NCI-H345 (cell line): ENCODE measurements at places on chromosomes 3 and 15.
A peak's percentile ranks its signal among the peaks of the same experiment; 100 is the strongest.

DNA sequence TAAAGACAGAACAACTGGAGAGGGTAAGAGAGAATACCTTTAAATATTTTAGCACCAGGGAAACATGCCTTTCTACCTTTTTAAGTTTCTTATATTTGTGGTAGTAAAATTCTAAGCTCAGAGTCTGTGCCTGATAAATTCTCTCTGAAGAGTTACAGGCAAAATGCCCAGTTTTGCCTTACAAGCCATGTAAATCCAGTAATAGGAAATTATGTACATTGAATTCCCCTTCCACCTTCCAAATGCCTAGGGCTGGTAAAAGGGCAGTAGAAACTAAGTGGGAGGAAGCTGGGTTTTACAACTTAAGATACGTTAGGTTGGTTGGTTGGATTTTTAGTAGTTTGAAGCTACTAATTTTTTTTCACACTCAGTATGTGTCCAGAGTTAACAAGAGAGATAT lies 43.1 kb upstream of the TP63 start:
- DNase-seq: no peak

DNA sequence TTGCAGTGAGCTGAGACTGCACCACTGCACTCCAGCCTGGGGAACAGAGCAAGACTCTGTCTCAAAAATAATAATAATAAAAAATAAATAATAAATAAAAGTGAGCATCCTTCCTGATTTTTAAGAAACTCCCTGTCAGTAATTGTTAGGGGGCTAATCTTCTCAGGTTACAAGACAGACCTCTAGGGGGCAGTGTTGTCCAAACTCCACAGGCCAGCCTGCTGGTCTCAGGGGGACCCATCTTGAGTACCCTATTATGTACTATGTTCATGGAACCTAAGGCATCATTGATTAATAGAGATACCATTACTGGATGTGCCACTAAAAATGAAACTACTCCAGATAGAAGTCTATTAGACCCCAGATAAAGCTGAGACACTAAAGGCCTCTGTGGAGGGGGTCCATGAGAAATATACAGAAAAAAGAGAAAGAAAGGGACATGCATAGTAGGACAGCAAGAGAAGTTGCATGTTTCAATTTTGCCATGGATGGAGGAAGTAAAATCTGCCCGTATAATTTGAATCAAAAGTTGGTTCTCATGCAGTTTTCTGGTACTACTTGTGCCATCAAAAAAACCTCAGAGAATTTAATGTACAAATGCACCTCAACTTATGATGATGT lies 85.5 kb upstream of the CDV3 start:
- DNase-seq: no peak

- no peak for DNase-seq
Measured at GRCh38 chr15:74376226-74376625, 8.8 kb upstream of the CYP11A1 start.

DNA sequence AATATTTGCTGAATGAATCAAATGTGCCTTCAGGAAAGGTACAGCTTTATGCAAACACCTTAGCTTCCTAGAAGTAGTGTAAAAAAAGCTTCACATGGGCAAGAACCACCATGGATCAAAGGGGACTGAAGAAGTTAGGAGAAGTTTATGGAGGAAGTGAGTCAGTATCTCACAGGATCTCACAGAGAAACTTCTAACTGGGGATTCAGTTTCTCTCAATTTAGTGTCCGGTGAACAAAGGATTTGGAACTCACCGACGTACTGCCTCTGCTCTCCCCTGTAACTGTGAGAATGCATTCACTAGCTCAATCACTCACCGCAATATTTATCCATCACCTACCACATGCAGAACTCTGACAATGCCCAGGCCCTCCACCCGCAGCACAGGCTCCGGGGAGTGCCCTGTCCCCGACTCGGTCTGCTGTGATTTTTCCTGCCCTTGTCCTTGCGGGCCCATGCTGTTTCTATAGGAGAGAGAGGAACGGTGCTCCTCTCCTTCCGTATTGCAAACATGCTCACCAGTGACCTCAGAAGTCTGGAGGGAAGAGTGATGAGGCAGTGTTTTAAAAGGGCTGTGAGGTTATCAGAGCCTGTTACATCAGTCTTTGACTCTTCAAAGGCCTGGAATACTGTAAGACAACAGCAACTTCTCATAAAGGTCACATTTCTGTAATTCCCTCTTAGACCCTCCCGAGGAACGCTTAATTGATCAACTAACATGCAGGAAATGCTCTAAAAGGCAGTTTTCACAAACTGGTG lies 222.5 kb upstream of the ICE2 start:
- DNase-seq: no peak

DNA sequence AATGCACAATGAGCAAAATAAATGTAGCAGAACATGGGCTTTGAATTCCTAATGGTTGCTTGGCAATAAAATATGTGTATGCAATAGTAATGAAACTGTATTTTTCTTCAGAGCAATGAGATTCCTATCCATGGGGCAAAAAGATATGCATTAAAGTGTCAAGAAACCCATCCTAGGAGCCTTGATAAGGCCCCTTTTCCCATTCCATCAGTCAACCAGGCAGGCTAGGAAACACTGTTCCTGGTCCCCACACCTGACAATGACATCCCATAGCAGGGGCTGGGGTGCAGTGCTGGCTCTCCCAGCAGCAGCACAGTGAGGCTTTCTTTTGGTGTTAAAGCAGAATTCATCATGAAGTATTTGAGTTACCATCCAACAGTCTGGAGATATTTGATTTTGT lies 113.3 kb upstream of the AGTR1 start:
- DNase-seq: no peak

DNA sequence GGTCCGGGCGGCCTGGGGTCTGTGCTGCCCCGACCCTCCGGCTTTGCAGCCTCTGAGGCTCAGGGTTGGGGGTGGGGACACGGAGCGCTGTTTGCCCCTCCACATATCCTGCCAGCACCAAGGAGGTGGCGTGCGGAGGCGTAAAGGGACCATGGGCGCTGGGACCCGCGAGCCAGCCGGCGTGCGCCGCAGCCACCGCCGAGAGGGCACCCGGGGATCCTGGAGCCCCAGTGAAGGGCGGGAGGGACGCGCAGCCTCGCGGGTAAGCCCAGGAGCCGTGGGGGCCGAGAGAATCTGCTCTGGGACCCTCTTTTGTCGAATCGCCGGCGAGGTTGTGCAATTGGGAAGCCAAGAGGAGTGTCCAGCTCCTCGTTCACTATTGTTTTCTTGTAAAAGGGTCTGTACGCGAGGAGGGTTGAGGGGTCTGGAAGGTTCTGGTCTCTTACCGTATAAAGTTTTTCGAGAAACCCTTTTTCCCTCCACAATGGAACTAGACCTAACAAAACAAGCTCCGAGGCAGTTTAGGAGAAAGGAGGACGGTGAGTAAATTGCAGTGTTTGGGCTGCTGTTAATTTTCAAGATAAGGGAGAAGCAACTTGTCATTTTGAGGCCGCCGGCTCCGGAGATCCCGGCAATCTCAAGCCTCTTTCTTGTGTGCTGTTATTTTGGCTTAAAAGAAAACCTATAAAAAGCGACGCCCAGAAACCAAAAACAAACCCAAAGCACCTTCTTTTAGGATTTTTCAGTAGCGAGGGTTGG lies 29.9 kb upstream of the ST3GAL6 start:
- DNase-seq: no peak

DNA sequence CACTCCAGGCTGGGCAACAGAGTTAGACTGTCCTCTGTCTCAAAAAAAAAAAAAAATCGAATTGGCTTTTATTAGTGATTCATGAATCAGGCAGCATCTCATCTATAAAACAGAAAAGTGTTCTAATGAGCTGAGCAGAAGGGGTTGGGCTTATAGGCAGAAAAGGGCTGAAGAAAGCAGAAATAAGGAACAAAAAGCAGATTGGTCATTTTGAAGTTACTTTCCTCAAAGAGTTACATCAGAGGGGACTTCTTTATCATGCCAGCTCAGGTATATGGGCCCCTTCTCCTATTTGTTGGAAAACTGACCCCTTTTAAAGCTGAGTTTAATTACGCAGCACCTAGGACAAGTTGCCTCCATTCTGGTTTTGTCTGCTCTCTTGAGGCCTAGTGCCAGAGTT lies 722 bp upstream of the POGLUT1 start:
- no peak for DNase-seq

- DNase-seq: no peak
Measured at GRCh38 chr15:65952391-65953053, 83.2 kb downstream of the RAB11A start.

- DNase-seq: no peak
Measured at GRCh38 chr3:138625707-138626365, 17.3 kb downstream of the FAIM start.

GRCh38 chr3:173869766-173870165 lies 472.2 kb downstream of the NLGN1 start:
- no peak for DNase-seq

GRCh38 chr3:100972867-100973266 lies 20.4 kb downstream of the ABI3BP start:
- DNase-seq: no peak

- no peak for DNase-seq
Measured at GRCh38 chr3:128446821-128447220, 19.9 kb downstream of the DNAJB8 start.

- no peak for DNase-seq
Measured at GRCh38 chr3:44048949-44049348, 192.7 kb upstream of the TOPAZ1 start.

DNA sequence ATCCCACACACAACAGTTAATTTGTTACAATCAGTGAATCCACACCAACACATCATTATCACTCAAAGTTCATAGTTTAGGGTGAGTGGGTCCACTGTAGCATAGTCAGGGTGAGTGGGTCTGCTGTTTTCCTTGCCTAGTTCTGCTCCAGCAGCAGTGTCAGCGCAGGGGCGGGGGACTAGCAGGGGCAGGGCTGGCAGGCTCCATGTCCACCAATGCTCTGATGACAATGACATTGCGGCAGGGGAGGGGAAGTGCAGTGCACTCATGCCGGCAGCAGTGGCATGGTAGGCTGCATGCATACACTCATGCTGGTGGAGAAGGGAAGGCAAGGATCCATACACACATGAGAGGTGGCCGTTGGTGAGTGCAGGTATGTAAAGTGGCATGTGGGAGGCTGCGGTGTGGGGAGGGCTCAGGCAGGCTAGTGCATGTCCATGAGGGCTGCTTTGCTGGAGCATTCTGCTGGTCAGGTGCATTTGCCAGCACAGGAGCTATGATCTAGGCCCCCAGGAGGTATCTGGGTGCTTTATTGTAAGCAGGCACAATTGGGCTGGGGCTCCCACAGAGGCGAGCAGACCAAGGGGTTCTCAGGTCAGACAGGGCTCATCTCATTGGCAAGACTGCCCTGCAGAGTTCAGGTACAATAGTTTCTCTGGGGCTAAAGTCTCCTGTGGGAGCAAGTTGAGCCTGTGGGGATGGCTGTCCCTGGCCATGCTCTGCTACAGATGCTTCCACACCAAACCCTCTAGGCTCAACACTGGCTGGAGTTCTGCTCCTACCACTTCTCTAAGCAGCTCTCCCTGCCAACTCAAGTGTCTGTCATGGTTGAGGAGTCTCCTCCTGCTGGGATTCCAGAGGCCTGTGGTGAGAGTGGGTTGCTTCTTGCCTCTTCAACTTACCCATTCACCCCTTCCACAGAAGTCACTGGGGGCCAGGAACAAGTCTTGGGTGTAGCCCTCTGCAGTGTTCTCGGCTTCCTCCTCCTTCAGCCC lies 81.3 kb downstream of the KCNAB1 start:
- DNase-seq: no peak

- no peak for DNase-seq
Measured at GRCh38 chr3:178236555-178237277, 299.5 kb upstream of the KCNMB2 start.

GRCh38 chr3:129829640-129830039 lies 63.9 kb downstream of the TMCC1 start:
- DNase-seq: peak; percentile 36

- peak; percentile 20 for DNase-seq
Measured at GRCh38 chr3:193665370-193665989, 72.5 kb downstream of the OPA1 start.

DNA sequence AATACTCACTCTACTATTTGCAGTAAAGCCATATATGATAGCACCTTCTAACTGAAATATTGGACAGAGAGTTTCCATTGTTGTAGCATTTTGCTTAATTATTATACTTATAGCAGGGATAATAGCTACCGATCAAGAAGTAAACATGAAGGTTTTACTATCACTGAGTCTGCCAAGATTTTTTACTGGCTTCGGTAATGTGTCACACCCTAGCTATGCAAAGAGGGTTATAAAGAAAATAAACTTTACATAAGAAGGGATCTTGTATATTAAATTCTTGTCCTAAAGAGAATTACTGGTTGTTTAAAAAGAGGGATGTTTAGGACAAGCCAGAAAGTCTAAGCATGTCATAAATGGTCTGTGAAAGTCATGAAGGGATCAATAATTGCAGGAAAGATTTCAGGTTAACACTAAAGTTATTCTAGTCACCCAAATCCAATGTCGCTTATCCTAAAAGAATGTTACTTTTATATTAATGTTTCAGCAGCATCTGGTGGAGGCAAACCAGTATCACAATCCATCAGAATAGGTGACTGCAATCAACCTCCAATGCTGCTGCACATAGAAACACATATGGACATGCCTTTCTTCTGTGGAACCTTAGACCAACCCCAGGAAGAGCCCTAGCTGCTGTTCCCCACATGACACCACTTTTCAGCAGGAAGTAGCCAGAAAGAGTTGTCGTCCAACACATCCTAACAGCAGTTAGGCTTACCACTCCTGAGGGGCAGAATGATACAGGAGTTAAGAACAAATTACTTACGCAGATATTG lies 62.7 kb upstream of the GK5 start:
- no peak for DNase-seq

DNA sequence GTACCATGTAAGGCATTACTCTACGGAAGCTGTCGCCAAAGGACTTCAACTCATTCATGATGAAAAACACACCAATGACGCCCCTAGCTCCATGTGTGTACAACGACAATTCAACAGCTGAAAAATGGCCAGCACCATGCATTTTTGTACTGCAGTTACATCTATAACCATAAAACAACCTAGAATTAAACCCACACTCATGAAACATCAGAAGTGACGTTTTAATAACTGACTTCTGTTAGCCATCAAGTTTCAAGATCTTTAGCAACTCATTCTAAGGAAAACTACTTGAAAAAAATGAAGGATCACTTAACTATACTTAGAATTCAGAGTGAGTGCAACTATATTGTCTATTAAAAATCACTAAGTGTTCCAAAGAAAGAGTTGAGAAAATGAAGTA lies 84.9 kb downstream of the RFTN1 start:
- no peak for DNase-seq

- no peak for DNase-seq
Measured at GRCh38 chr3:157751386-157751785, 248.2 kb upstream of the VEPH1 start.
